Stimulated activated CD8-positive, alpha-beta memory T cell treated with anti-CD3 and anti-CD28 coated beads, Interleukin-7, amount 100 ng/mL, for 1 hour (primary cell): ENCODE measurements at places on chromosomes 5 and 9.

GRCh38 chr5:131581702-131582101 lies 53.3 kb downstream of the RAPGEF6 start:
- DNase-seq: no peak

GRCh38 chr9:16247188-16247875 lies 623.1 kb downstream of the BNC2 start:
- DNase-seq: no peak

DNA sequence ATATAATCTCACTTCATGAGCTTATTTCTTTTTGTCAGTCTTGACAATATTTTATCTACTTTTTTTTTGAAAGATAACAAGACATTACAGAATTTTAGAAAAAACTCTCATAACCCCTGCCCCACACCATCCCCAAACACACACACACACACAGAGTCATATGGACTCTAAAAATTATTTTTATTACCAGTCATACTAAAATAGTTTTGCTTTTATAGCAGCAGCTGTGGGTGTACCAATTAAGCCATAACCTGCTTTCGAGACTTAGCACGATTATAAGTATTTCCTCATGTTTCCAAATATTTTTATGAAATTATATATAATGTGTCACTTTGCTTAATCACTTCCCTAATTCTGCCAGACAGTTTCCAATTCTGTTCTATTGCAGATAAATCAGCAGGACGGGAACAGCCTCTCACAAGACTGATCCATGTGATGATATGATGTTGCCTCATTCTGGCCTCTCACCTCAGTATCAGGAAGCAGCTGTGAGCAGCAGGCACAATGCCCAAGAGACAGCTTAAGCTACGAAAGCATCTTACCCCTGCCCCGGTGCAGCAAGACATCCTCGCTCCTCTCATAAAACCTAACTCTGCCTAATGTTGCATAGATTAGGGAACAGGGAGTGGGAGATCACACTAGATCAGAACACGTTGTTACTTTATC lies 7.0 kb downstream of the PDCL start:
- DNase-seq: no peak

GRCh38 chr9:138122676-138123075 lies 245.1 kb downstream of the CACNA1B start:
- DNase-seq: no peak

DNA sequence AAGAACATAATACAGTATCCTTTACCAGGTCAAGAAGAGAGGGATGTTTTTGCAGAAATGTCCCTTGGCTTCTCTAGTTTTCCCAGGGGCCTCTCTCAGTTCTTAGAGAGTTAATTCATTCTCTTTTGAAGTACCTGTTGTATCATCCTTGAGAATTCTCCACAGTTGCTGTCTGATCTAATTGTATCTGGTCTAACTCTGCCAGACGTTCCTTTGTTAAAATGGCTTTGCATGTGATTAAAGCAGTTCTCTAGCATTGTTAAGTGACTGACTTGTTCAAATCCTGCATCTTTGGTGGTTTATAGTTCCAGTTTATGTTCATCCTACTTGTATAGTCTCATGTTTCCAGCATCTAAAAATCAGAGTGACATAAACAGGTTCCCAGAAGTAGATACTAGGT lies 65.0 kb downstream of the KIAA1958 start:
- DNase-seq: no peak
